Right kidney (tissue), 9 donors: ENCODE measurements at places on chromosomes 16 and 17.

- no peak for DNase-seq
These were observed 47.5 kb downstream of the BAIAP2 start for GRCh38 chr17:81082177-81083073.

DNA sequence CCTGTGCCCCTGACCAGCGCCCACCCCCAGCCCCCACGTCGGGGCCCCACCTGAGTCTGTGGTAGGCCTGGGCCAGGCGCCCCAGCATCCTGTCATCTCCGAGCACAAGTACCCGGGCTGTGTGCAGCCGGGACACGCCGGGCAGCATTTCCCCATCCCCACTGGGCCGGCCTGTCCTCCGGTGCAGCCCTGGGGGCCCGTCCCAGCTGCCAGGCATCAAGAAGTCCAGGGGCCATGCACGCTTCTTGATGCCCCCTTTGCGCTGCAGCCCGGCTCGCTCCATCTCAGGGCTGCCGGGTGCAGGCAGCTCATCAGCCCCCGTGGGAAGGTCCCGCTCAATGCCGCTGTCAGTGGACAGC lies 29.3 kb upstream of the MFSD6L start:
- no peak for DNase-seq

DNA sequence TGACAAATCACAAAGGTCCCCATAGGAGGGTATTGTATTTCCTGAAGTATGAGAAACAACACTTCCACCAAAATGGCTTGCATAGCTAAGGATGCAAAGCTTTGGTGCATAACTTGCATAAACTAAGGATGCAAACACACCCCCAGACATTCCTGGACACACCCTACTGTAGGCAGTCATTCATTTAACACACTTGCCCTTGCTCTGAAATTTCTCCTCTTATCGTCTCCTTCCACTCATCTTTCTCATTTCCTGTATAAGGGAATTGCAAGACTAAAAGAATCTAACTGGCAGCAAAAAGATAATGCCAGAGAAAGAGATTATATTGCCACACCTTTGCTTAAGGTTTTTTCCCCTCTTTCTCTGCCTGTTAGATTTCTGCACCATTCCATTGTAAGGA lies 28.3 kb downstream of the CHD9 start:
- DNase-seq: no peak

DNA sequence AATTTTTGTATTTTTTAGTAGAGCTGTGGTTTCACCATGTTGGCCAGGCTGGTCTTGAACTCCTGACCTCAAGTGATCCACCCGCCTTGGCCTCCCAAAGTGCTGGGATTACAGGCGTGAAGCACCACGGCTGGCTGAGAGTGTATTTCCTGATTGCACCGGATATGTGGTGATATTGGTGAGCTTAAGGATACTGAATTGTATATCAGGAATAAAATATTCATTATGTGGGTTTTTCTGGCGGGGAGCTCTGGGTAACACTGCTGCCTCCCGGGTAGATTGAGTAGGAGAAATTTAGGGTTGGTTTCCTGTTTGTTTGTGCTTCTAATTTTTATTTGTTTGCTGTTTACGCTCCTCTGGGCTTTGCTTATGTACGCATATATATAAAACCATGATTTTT lies 7.7 kb upstream of the TMEM98 start:
- no peak for DNase-seq

- DNase-seq: no peak
These were observed 9.8 kb downstream of the FSCN2 start for GRCh38 chr17:81537856-81538555.

GRCh38 chr16:55478827-55479429 lies at the start of gene MMP2:
Gene MMP2, plus strand, starts transcription at chr16:55479198. Its CDS starts 282 bp downstream, at chr16:55479480.
- peak; percentile 44 for DNase-seq

- no peak for DNase-seq
These were observed 26.1 kb upstream of the XYLT1 start for GRCh38 chr16:17496891-17497290.

- no peak for DNase-seq
These were observed 33.7 kb downstream of the RGS9 start for GRCh38 chr17:65170839-65171238.

DNA sequence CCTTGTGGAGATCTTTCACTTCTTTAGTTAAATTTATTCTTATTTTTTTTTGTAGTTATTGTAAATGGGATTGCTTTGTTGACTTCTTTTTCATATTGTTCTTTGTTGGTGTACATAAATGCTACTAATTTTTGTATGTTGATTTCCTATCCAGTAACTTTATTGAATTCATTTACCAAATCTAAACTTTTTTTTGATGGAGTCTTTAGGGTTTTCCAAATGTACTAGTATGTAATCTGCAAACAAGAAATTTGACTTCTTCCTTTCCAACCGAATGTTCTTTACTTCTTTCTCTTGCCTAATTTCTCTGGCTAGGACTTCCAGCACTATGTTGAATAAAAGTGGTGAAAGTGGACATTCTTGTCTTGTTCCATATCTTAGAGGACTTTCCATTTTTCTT lies 41.8 kb upstream of the NACA2 start:
- no peak for DNase-seq

DNA sequence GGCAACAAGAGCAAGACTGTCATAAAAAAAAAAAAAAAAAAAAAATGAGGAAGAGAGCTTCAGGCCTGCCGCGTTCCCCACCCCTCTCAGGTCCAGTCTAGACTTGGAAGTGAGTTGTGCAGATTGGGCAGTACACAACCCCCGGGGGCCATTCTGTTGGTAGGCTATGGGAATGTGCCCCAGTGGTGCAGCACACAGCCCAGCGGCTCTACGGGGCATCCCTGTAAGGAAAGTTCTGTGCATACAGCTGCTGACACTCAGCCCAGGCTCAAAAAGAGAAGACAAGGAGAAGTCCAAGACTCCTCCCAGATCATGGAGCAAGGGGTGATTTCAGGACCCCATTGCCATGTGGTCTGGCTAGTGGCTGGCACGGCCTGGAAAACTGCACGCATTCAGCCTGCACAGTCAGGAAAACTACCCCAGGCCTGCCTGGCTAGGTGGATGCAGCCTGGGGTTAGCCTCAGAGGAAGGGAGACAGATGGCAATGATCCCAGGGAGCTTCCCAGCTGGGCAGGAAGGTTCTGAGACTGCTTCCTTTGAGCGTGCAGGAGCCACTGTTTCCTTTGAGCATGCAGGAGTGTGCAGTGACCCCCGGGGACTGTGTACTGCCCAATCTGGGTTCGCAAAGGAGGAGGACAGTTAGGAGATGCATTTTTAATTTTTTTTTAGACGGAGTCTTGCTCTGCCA lies 44.8 kb downstream of the PECAM1 start:
- no peak for DNase-seq
